ENCODE measurements at places on chromosomes 4 and X.

DNA sequence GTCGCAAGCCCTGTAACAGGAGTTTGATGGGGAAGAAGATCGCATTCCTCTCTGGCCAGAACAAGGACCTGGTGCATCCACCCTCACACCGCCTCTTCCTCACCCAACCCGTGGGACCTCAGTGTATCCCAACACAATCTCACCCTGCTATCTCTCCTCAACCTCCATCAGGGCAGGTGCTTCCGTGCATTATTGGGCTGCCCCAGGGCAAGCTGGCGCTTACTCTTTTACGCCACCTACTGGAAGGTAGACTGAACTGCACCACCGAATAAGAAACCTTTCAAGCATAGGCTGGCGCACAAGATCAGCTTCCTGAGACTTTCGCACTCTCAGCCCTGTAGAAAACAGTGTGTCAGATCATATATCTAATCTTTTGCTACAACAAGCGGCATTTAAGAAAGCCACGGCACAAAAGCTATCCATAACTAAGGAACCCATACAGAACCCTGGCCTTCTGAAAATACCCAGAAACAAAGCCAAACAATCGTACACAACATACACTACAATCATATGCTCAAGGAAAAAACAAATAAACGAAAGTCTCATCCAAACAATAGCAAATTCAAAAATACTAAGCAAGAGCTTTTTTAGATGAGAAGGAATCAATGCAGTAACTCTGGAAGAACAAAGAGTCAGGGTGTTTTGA is 209.3 kb downstream of the UGT8 start:
- DNase-seq, result no peak

DNA sequence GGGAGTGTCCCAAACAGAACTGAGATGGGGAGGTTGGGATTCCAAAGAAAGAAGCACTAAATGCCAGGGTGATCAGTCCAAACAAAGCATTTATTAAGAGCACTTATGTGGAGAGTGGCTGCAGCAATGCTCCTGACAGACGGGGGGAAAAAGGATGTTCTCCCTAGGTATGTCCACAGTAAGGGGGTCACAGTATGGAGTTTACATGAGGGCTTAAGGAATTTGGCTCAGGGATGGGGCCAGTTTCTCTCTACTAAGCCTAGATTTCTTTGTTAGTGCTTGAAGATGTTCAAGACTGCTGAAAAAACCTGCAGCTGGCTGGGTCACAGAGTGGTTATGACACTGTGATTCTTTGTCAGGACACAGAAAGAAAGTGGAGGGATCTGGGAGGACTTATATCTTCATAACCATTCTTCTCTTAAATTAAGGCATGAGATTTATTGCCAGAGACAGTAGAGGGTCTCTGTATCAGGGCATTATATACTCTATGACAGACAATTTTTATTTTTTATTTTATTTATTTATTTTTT is 1468.0 kb downstream of the C4orf33 start:
- no peak for DNase-seq

DNA sequence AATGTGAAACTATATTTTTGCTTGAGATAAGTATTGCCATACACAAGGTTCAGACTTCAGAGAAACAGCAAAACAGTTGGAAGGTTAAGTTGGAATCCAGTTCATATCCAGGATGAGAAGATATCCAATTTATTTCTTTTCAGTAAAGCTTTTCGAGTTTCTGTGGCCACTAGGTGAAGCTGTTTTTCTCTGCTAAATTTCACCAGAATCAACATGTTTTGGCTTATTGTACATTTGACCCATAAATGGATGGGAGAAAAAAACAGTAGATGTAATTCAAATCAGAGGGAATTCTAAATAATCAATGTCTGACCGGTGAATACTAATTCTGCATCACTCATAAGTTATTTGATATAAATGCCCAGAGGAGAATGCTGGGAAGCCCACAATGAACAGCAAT is 9.1 kb upstream of the METTL14 start:
- DNase-seq, result no peak

DNA sequence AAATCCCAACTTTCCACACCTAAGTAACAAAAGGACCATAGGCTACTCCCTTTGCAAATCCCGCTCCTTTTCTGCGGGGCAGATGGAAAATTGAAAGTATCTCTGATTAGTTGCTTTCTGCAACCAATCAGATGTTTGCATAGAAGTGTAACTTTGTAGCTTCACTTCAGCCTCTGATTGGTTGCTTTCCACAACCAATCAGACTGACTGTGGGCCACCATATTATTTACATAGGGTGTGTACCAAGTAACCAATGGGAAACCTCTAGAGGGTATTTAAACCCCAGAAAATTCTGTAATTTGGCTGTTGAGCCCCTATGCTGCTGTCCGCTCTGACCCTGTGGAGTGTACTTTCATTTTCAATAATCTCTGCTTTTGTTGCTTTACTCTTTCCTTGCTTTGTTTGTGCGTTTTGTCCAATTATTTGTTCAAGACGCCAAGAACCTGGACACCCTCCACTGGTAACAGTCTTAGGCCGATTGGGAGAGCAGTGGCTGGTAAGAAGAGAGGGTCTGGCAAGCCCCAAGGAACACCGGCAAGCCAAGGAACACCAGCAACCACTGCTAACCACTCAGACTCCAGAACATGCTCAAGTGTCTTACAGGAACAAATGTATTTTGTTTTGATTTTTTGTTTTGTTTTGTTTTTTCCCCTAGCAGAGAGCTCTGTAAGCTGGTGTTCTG is 125.5 kb upstream of the MAP3K15 start:
- DNase-seq, result no peak

DNA sequence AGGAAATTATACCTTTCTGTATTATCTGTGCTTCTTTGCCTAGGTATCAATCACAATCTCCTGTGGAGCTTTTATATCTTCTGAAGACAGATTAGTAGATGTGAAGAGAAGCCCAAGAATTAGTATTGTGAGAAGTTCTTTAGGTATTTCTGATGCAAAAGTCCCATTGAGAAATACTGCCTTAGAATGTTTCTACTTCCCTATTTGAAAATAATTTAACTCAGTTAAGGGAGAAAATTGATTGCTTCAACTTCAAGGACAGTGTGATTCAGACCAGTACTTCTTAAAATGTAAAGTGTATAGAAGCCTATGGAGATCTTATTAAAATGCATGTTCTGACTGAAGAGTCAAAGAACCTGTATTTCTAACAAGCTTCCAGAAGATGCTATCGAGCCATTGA is 9.0 kb downstream of the EIF1AX start:
- DNase-seq, result no peak

DNA sequence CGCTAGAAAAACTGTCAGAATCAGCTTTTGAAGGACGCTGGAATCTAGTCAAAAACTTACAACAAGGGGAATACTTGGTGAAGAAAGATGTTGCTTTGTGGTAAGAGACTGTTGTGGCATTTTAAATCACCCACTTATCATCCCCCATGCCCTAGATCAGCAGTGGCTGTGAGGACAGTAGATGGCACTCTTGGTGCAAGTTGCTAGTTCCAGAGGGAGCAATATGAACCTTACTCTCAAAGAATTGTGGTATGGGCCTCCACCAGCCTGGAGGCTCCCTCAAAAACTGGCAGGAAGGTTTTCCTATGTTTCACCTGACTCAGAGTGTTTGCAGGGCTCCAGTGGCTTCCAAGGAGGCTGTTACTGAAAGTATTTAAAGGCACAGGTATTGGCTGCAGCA is 37.7 kb upstream of the SLC16A2 start:
- DNase-seq, result no peak

- no peak for DNase-seq
Measured at GRCh38 chr4:122009524-122009923, 57.7 kb upstream of the TRPC3 start.

DNA sequence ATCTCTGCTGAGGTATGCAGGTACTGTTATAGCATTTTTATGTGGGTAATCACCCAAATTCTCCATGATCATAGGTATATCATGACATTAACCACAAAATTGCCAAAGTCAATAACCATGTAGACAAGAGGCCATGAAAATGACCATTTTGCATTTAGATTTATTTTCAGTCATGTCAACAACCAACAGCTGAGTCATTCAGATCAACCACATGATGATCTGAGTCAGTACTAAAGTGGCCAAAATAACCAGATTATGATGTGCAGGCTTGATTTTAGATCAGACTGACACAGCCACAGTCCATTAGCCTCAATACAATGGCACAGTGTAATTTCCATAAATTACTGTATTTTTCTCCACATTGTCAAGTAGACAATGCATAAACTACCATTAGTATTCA is 240.5 kb downstream of the GRIA3 start:
- DNase-seq, result no peak

- no peak for DNase-seq
Measured at GRCh38 chrX:74461384-74461783, 40.1 kb downstream of the SLC16A2 start.

GRCh38 chrX:38108364-38108763 is 102.0 kb downstream of the SYTL5 start:
- no peak for DNase-seq

DNA sequence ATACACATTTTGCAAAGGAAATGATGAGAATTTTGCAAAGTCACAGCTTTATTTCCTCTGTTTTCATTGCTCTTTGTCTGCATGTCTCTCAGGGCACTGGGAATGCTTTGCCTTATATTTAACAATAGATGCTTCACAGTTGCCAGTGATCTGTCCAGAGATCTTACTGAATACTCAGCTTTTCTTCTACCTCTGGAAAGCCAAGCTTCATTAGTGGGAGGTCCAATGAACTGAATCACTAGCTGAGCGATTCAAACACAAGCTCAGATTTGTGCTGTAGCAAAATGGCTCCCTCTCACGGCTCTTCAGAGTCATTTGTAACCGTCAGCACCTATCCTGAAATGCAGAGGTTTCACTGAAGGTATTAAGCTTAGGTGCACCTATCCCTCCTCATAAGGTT is 138.9 kb downstream of the DCLK2 start:
- DNase-seq, result no peak

DNA sequence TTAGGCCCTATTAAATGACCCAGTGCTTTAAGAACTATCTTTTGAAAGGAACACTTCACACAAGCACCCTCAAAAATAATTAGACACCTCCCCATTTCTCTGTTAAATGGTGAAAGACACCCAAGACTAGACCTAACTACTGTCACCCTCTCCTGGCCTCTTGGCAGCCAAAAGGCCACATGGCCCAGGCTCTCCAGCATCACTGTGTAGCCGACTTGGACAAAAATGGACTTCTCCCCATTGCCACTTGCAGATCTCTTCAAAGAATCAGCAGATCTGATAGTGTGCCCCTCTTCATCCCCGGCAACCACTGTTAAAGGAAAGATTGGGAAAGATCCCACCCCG is 2.0 kb downstream of the MID1IP1 start:
- no peak for DNase-seq

- DNase-seq, result no peak
Measured at GRCh38 chrX:53089224-53089842, 4.6 kb upstream of the KANTR start.

GRCh38 chrX:149456476-149457245 is 48.4 kb downstream of the IDS start:
- DNase-seq, result no peak

DNA sequence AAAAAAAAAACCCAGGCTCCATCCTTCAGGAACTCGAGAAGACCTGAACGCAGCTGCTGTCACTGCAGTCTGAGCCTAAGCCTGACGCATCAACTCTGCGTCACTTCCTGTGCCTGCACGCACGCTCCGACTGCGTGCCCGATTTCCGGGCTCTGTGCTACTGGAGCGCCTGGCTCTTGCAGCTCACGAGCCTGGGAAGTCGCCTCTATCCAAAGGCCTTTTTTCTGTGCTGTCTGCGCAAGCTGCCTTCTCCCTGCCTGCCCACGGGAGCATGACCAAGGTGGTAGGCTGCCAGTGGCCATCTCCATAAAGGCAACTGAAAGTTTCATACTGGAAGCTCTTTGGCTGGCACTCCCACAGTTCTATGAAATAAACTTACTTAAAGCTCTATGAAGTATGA is 9.9 kb upstream of the GASK1B start:
- DNase-seq, result no peak

DNA sequence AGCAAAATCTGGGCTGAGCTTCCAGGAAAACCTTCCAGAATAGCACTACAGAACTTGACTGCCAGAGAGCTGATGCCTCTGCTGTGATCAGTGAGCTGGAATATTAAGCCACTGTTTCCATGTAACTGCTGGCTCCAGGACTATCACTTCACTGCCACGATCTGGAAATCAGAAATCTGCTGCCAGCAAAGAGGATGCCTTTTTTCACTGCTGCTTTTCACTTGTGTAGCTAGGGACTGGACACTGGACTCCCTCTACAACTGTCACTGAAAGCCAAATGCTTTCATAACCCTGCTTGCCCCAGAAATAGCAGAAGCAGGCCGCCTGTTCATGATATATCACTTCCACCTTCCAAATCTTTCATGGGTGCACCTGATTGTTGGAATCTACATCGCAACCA is 9.4 kb upstream of the AP1S2 start:
- DNase-seq, result no peak

DNA sequence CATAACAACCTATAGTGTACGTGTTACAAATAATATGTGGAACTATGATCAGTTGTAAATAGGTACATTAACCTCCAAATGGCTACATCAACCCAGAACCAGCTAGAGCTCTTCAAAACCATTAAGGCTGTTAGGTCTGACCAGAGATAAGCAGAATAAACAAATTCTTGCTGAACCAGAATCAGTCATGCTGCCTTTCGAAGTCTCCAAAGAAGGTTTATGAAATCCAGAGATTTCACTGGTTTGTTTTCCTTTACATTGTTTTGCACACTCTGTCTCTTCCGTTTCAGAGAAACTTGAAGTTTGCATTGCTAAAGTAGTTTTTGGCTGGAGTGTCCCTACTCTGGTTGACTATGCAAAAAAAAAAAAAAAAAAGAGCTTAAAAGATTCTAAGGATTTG is 177.3 kb upstream of the SLIT2 start:
- peak; percentile 1 for DNase-seq

DNA sequence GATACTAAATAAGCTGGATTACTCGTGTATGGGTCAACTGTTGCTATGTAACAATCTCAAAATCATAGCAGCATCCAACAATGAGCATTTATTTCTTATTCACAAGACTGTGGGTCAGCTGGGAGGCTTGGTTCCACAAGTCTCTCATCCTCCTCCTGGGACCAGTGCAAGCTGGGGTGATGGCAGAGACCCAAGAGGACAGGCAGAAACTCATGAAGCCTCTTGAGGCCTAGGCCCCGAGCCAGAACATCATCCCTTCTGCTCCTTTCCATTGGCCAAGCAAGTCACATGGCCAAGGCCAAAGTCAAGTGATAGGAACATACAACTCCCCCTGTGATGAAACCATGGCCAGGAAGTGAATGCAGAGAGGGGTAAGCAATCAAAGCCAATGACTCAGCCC is 422.1 kb downstream of the BCOR start:
- no peak for DNase-seq

GRCh38 chrX:52280812-52281211 is 88.0 kb upstream of the XAGE2 start:
- no peak for DNase-seq

DNA sequence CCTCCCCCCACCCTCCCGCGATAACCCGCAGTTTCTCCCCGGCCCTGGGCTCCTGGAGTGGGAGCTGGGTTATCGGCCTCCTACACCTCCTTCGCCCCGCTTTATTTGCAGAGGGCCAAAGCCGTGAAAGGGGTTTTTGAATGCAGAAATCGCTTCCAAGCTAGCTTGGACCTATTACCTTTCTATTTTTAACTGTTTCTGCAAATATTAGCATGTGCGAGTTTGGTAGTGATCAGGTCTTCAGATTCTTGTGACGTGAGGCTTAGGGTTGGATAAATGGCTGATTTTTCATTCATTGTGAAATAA is 1.3 kb downstream of the USP9X start:
- no peak for DNase-seq
